ENCODE measurements at places on chromosomes 7 and 10.

GRCh38 chr7:77460057-77460486 is 43.9 kb upstream of the GSAP start:
- DNase-seq: no peak

DNA sequence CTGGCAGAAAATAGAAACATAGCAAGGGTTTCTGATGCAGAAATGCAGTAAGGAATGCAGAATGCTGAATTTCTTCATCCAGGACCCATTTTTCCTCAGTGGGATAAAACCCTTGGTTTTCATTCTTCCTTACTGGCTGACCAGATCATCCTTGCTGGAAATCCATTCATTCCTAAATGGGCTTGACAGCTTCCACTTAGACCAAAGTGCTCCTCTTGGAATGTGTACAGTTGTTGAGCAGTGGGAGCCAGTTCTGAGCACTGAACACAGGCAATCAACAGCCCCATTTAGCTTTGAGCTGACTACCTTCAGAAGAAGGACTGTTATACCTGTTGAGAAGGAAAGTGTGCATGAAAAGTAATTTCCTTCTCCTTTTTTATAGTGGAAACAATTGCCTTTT is 232.1 kb downstream of the SORCS3 start:
- DNase-seq: no peak

GRCh38 chr7:73353243-73353642 is 25.3 kb downstream of the FKBP6 start:
- DNase-seq: no peak

GRCh38 chr7:134472572-134473244 is 13.8 kb upstream of the AKR1B1 start:
- no peak for DNase-seq

Data from activated gamma-delta T cell treated with Interleukin-2 at 50 U/mL for 16 hours (primary cell).